Hematopoietic multipotent progenitor cell treated with erythropoietin and hydrocortisone succinate and interleukin-3 and kit ligand, for 6 days (in vitro differentiated cells): ENCODE measurements at places on chromosomes 1 and 21.

GRCh38 chr1:169724168-169724567 is 9.7 kb downstream of the SELE start:
- no peak for DNase-seq

GRCh38 chr1:17826165-17826488 is 71.0 kb downstream of the ACTL8 start:
- peak; percentile 52 for DNase-seq

DNA sequence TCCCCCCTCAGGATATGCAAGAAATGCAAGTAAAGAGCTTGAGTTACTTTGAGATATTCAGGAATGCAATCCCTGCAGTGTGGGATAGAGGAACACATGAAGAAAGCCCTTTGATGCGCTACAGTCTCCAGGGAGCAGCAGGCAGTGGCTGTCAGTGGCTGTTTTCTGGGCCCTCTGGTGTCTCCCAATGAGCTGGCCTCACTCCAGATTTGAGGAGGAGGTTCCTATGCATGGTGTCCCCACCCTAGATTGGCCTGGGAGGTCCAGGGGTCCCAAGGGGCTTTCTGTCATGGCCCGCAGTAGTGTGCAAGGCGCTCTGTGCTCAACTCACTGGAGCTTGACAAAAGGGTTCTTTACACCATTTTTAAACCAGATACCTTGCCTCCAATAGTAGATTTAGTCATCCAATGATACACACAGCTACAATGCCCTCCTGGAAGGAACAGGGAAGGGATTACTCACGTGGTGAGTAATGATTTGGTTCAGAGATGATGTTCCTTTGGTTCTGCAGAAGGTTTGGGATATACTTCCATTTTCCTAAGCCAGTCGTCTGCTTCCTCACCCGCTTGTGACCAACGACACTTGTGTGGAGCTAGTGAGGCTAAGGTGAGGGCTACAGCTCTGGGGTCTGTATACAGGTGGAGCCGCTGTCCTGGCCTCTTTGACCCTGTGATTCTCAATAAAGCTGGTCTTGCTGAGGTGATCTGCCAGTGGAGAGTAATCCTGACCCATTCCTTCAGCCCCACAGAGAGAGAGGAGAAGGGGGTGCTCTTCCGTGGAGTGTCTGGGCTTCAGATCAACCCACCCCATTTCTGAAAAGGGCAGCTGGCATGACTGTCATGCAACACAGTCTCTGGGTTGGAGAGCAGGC is 6.6 kb downstream of the BATF3 start:
- DNase-seq, result no peak

- no peak for DNase-seq
Measured at GRCh38 chr1:15456313-15456954, at the start of gene CELA2A. CELA2A (plus strand) TSS chr1:15456732; CDS start chr1:15456754, 22 bp downstream.

DNA sequence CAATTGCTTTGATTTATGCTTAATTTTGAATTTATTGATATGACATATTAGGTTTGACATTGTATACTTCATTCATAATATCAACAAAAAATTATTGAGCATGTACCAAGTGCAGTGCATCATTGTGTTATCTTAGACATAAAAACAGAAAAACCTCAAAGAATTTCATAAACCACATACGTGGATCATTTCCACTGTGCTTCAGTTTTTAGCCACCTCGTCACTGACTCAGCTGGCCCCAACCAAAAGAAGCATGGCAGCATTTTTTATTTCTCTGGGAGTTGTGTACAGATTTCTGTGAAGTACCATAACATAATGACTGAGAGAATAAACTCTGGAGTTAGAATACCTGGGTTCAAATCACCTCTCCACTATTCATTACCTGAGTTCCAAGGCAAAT is 95.6 kb upstream of the C1orf87 start:
- no peak for DNase-seq

DNA sequence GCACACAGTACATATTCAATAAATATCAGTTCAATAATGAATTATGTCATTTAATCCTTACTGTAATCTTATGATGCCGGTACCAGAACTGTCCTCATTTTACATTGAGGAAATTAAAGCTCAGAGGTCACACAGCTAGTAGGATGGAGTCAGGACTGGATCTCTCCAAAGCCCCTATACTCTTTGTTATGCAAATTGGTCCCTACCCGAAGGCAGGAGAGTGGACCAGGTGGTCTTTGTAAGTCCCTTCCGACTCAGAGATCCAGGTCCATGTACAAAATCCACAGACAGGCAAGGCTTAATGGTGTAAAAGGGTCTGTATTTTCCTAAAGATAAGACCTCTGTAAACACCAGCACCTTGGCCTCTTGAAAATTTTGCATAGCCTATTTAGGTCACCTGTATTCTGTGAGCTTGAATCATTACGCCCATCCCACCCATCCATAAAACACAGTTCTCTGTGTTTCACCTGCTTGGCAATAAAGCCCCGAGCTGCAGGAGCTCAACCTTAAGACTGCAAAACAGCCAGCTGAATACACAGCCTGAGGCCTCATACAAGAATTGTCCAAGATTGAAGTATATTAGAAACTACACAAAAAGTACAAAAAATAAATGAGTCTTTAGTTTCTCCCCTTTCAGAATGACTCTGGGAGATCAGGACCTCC is 41.7 kb downstream of the PLXNA2 start:
- DNase-seq, result no peak

- no peak for DNase-seq
Measured at GRCh38 chr1:8797216-8797615, 20.2 kb downstream of the RERE start.

DNA sequence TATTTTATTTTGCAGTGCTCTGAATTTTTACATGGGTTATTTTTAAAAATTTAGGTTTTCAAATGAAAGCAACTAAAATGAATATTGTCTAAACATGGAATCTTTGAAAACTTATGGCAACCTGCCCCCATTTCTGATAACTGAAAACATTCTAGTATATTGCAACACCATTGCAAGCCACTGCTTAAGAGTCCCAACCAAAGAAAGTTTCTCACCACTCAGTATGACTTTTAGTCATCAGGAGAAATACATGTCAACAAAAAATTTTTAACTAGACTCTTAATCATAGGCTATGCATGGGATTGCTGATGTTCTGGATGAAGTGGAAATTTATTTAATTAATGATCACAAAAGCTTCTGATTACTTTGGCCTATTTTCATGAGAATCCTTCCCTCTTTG is 112.1 kb downstream of the TNFSF18 start:
- DNase-seq, result no peak

DNA sequence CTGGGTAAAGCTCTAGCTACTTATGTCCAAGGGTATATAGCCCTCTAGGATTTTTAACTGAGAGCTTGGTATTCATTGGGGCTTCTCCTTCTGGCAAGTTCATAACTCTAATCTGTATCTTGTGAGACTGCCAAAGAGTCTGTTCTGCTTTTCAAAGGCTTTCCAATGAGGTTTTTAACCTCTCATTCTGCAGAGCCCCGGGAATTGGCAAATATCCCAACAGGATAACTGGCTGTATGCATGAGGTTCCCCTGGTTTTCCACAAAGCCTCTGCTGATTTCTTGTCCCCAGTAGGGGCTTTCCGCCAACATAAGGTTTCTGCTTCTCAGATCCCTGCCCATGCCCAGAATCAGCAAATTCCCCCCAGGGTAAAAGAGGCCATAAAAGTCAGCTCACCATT is 40.9 kb downstream of the RPL5 start:
- no peak for DNase-seq

DNA sequence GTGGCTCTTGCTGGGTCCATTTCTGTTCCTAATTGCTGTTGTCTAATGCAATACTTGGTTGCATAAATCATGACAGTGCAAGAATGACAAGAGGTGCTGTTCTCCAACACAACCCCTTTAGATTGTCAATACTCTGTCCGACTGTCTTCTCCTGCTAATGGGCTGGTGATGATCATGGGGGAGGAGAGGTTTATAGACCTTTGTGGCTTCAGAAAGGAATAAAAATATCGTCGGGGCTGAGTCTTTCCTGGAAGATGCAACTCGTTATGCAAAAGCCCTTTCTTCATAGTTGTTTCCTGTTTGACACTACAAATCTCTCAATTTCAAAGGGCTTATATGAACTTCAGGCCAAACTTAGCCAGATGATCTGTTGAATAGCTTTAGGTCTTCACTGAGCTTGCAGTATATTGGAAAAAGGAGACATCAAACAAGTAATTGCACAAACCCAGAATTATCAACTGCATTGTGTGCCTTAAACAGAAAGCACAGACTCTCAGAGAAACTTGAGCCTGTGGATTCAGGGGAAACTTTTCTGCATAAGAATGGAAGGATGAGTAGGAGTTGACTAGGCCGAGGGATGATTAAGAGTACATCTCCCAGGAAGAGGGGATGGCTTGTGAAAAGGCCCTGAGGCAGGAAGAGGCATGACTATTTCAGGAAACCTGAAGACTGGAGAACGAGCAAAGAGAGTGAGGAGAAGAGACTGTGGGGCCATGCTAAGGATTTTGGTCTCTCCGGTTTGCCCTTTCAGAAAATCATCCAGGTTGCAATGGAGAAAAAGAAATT is 107.6 kb downstream of the TSEN15 start:
- peak; percentile 54 for DNase-seq
